ENCODE measurements at places on chromosomes 5 and 9.

DNA sequence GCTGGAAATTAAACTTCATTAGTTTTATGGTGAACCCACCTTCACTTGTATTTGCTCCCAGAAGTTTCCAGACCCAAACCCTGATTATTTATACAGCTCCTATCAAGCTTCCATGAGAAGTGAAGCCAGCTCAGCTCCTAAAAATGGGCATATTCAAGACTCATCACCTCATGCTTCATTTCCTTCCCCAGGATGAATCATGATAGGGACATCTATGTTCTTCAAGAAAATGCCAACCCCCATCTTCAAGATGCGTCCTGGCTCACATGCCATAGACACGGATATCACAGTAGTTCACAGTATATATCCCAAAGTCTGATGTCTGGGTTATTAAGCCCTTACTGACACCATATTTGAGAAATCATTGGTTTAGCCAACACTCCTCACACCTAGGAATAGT is 217.6 kb downstream of the NPR3 start:
- no peak for DNase-seq

DNA sequence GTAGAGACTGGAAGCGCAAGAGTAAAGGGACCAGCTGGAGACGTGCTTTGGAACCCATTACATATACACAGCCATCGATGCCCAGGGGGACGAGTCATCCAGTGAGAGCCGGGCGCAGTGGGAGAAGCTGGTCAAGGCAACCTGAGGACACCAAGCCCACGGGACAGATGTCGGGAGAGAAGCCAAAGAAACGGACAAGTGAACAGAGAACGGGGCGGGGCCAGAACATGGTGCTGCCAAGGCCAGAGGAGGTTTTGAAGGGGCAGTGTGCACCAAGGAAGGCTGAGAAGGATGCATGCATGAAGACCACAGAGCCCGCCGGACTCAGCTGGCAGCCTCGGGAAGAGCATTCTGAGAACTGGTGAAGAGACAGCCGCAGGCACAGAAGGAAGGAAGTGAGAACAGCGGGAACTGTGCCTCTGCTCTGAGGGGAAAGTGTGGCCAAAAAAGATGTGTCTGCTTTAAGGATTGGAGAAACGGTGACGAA is 20.3 kb downstream of the CAMSAP1 start:
- no peak for DNase-seq

DNA sequence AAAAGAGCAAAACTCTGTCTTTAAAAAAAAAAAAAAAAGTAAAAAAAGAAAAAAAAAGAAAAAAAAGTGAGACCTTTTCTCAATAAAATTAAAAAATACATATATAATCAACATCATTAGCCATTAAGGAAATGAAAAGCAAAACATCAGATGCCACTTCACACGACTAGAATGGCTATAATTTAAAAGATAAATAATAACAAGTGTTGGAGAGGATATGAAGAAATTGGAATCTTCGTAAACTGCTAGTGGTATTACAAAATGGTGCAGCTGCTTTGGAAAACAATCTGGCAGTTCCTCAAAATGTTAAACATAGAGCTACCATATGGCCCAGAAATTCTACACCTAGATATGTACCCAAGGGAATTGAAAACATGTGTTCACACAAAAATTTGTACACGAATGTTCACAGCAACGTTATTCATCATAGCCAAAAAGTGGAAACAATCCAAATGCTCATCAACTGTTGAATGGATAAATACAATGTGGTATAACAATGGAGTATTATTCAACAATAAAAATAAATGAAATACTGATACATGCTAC is 45.3 kb upstream of the SIL1 start:
- DNase-seq, result no peak

DNA sequence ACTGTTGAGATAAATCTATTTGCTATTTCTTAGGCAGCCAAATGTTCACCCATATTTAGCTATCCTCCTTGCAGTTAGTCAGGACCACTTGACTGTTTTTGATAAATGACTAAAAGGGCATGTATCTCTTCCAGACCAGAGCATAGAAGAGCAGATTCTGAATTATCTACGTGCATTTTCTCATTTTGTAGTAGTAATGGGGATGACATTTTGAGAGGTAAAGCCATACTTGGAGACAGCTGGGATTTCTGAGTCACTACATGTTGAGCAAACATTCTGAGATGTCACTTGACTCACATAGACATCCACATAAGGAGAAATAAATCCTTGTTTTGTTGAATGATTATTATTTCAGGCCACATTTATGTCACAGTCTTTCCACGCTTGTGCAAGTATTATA is 297.6 kb downstream of the CDH10 start:
- DNase-seq, result no peak

All from stimulated activated CD8-positive, alpha-beta memory T cell treated with anti-CD3 and anti-CD28 coated beads, Interleukin-2, amount 100 ng/mL, for 48 hours (primary cell).